Esophagus muscularis mucosa (tissue), 4 donors: ENCODE measurements at places on chromosomes 13 and 19. TPM values are rescaled to one million over a fixed set of nuclear protein-coding genes. Genes with fewer than 3 reads are reported as not detected.

The CEACAM4 gene
- total RNA-seq, result 1.4 TPM

The ZNF555 gene
- 4.2 TPM for total RNA-seq

The CEACAM20 gene
- total RNA-seq, result not detected

The CCL25 gene
- not detected for total RNA-seq

The FZR1 gene
- total RNA-seq, result 40.9 TPM

The SMIM17 gene
- not detected for total RNA-seq

The NDUFA7 gene
- 26.1 TPM for total RNA-seq

The ACOD1 gene
- not detected for total RNA-seq

The FPR3 gene
- 5.2 TPM for total RNA-seq

The URAD gene
- not detected for total RNA-seq

The EDNRB gene
- 48.5 TPM for total RNA-seq

The CGB3 gene
- total RNA-seq, result not detected

The ZNF723 gene
- not detected for total RNA-seq

The FIZ1 gene
- total RNA-seq, result 17.3 TPM

The RNF113B gene
- not detected for total RNA-seq

The HSH2D gene
- 0.52 TPM for total RNA-seq

The CYP4F2 gene
- total RNA-seq, result not detected

The QPCTL gene
- 5.8 TPM for total RNA-seq

The FKBP8 gene
- 420 TPM for total RNA-seq

The ZSCAN4 gene
- not detected for total RNA-seq

The GPR42 gene
- 0.17 TPM for total RNA-seq

The IZUMO4 gene
- total RNA-seq, result 6.0 TPM

The ZNF850 gene
- total RNA-seq, result 1.3 TPM

The JUNB gene
- total RNA-seq, result 1,609 TPM

The PCP2 gene
- total RNA-seq, result not detected

The GPR180 gene
- total RNA-seq, result 4.7 TPM

The MTUS2 gene
- 12.9 TPM for total RNA-seq

The KANK3 gene
- 23.7 TPM for total RNA-seq

The ZNF729 gene
- total RNA-seq, result not detected

The ZNF625 gene
- total RNA-seq, result 8.1 TPM

The LGALS7 gene
- not detected for total RNA-seq

The TMEM272 gene
- total RNA-seq, result not detected

The HSD17B14 gene
- total RNA-seq, result 7.8 TPM

The ACER1 gene
- total RNA-seq, result not detected

The ZNF541 gene
- 0.23 TPM for total RNA-seq
